K562 (cell line): ENCODE measurements at places on chromosomes 7 and 10. TPM values are rescaled to one million over a fixed set of nuclear protein-coding genes. Genes with fewer than 3 reads are reported as not detected.

DNA sequence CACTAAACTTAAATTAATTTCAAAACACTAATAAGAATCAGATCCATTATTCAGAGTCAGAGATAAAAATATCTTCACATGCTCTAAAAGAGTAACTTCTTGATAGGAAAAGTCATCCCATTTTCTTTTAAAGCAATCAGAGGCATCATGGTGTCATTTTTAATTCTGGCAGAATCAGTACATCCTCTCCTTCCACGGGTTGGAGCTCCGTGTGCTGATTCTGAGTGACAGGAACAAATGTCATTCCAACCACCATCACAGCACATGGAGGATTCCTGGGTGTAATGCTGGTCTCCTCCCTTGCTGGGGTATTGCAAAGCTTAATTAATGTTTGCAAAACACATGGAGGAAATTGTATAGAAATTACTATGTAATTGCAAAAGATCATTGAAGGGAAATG lies 114.5 kb upstream of the IMMP2L start:
- no peak for DNase-seq

DNA sequence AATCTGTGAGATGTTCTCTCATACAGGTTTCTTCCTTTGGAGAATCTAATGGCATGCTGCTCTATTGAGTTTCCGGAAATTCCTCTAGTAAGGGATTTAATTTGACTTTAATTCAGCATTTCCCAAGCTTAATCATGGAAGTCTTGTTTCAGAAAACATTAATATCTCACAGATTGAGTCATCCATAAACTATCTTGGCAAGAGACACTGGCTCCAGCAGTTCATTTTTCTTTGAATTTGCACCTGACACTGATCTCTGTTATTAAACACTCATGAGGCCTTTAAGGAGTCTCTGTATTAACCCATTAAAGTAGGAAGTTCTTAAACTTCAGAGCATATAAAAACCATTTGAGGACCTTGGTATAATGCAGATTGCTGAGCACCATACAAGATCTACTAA lies 3.6 kb upstream of the ITGB8 start:
- DNase-seq = no peak

Gene PDZD8
- 16.7 and 19.8 TPM in 2 replicates for polyA plus RNA-seq

Gene CYP26A1
- polyA plus RNA-seq = 1.6 TPM in 2 replicates

DNA sequence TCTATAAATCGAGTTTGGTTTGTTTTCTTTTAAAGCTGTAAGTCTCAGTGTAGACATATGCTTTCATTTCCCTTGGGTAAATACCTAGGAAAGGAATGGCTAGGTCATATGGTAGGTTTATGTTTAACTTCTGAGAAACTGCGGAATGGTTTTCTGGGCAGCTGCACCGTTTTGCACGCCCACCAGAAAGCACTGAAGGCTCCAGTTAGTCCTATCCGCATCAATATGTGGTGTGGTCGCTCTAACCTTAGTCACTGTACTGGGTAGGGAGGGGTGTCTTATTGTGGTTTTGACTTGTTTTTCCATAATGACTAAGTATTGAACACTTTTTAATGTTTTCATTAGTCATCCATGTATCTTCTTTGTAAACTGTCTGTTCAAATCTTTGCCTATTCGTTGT lies 279.5 kb upstream of the AKR1E2 start:
- DNase-seq = no peak

- no peak for DNase-seq
Measured at GRCh38 chr10:89904755-89905154, 203.4 kb downstream of the KIF20B start.

GRCh38 chr7:78301407-78301806 lies 502.8 kb downstream of the PHTF2 start:
- no peak for DNase-seq

DNA sequence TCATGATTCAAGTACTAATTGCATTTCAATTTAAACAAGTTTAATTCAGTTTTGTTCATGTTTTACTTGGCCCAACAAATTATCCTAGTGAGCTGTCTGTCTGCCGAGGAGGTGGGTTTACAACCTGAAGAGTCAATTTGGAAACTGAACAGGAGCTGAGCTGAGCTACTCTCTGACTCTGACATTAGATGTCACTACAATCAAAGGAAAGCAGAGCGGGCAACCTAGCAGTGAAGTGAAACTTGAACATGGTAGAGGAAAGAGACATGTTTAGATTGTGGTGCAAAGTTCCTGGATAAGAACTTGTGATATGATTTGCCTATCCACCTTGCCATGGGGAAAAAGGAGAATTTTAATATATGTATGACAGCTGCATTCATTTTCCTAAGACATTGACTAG lies 9.6 kb upstream of the AGR3 start:
- no peak for DNase-seq

Gene LRRC17
- 0.07 TPM in 1 of 2 replicates, not detected in the other for polyA plus RNA-seq

- DNase-seq = no peak
Measured at GRCh38 chr10:13917791-13918190, 331.0 kb downstream of the PRPF18 start.

- DNase-seq = no peak
Measured at GRCh38 chr7:158391541-158391940, 196.1 kb downstream of the PTPRN2 start.

DNA sequence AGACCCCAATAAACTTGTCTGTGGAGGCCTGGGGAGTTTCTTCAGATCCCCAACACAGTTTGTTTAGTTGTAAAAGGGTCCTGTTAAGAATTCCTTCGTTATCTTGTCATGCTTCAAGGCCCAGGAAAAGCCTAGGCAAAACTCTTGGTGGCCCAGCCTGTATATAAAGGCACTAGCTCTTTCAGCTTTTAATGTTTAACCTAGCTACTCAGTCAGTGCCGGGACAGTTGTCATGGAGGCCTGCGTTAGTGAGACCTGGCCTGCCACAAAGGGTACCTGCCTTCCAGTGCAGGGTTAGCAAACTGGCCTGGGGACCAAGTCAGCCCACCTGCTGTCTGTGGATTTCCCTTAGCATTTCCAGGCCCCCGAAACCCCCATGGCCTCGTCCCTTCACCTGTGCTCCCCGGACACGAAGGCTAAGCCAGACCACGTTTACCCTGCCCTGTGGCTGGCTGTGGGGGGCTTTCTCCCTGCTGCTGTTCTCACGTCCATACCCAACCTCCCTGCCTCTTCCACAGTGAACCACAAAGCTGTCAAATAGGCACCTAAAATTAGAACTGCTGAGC lies 96.9 kb upstream of the PPP2R2D start:
- DNase-seq = no peak

DNA sequence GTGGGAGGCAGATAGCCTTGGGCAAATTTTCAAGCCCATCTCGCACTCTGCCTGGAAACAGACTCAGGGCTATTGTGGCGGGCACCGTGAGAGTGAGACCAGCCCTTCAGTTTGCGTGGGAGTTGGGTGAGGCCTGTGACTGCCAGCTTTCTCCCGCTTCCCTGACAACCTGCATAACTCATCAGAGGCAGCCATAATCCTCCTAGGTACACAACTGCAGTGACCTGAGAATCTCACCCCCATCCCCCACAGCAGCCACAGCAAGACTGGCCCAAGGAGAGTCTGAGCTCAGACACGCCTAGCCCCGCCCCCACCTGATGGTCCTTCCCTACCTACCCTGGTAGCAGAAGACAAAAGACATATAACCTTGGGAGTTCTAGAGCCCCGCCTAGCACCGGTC lies 275.4 kb downstream of the GRID1 start:
- no peak for DNase-seq

Gene FAM149B1
- polyA plus RNA-seq = 6.0 and 8.7 TPM in 2 replicates

DNA sequence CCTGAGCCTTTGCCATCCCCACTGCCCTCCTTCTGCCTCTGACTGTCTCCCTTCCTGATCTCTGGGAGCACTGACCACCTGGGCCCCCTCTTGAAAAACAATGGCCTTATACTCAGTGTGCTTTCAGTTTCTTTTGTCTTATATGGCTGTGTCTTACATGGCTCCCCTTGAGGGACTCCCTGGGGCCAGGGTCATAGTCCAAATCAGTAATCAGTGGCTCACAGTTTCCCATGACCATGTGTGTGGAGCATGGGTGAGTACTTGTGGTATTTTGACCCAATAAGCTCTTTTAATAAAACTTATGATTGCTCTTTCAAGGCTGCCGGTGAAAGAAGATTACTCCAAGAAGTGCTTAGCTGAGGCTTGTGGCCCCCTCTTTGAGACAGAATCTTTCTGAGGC lies 62.4 kb upstream of the PCBD1 start:
- no peak for DNase-seq

- DNase-seq = no peak
Measured at GRCh38 chr7:151837285-151838042, 39.5 kb downstream of the PRKAG2 start.

- no peak for DNase-seq
Measured at GRCh38 chr10:117175215-117175900, 21.9 kb upstream of the KCNK18 start.

Gene DNAJC9
- 111 and 121 TPM in 2 replicates for polyA plus RNA-seq

DNA sequence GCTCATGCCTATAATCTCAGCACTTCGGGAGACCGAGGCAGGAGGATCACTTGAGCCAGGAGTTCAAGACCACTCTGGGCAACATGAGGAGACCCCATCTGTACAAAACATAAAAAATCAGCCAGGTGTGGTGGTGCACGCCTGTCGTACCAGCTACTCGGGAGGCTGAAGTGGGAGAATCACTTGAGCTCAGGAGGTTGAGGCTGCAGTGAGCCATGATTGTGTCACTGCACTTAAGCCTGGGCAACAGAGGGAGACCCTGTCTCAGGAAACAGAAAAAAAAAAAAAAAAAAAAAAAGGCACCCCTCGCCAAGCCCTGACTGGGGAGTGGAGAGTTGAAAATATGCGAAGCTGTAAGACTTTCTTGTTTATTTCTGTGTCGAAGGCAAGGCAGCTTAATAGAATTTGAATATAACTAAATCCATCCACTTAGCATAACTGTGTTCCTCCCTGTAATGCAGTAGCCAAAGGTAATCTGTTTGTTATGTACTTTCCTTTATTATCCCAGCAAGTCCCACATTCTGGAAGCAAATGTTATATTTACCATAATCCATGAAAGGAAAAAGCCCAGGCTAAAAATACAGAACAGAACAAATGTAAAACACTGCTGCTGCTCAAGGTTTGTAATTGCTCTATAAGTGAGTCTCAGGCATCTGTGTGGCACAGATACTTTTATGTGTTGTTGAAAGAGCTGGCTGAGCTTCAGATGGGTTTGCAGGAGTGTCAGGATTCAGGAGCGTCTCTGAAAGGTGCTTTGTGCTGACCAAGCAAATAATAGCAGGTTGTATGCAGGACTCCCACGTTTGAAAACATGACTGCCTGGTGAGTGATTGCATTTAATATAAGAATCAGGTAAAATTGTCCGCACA lies 127.2 kb downstream of the CELF2 start:
- DNase-seq = no peak

- DNase-seq = no peak
Measured at GRCh38 chr7:155486783-155487508, 29.0 kb downstream of the EN2 start.

DNA sequence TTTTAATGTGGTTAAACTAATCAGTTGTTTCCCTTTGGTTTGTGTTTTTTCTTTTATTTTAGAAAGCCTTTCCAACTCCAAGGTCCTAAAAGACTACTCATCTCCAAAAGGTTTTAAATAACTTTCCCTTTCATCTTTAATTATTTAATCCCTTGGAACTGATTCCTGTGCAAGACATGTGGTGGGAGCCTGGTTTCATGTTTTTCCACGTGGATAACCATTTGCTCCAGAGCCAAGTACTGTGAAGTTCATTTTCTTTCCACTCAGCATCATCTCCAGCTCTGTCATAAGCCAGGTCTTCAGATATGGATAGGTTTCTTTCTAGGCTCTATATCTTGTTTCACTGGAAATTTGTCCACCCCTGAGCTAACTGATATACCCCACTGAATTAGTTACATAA lies 16.7 kb downstream of the PPP1R3C start:
- DNase-seq = no peak

Gene NRG3
- not detected in 2 replicates for polyA plus RNA-seq

DNA sequence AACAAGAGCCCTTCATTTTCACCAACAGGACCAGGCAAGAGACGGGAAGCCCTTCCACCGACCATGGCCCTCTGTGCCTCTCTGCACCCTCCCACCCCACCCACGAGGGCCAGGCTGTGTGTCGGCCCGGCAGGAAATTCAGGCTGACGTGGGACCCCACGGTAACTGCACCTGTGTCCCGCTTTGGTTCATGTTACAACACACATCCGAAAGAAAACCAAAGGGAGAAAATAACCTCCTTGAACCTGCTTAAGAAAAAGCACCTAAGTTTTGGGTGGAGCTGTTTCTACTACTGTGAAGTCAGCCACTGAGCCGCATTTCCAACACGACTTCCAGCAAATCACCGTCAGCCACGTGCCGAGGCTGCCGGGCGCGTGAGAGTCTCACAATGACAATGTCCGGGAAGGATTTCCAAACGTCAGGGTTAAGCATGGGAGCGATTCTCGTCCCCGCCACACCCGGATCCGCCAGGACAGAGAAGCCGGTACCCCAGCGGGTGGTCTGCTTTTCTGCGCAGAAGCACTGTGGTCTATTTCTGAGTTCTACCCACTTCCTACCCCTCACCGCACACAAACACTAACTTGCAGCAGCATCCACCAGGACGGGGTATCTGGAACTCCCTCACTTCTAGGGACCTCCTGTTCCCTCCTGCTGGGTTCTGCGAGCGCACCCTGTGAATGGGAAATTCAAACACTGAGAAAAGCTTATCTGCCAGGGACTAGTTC lies 36.6 kb downstream of the AMZ1 start:
- DNase-seq = no peak

- no peak for DNase-seq
Measured at GRCh38 chr10:99927721-99928280, 81.9 kb downstream of the DNMBP start.

GRCh38 chr10:110176141-110177030 lies 31.0 kb upstream of the MXI1 start:
- no peak for DNase-seq

DNA sequence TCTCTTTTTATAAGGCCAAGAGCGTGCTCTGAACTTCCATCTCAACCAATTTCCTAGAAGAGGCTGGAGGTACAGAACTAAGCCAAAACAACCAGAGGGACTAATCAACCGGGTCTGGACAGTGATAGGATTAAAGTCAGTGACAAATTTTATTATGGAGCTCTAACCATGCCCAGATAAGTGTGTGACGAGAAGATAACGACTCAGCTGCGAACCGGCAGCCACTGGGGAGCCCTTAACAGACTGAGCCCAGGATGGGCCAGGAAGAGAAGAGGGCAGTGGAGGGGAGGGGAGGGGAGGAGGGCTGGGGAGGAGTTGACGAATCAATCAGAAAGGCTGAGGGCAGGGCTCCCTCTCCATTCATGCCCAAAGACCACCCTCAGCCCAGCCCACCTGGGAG lies 119.9 kb downstream of the PLXNA4 start:
- peak; percentile 25 for DNase-seq

- DNase-seq = no peak
Measured at GRCh38 chr7:71278257-71278656, 146.3 kb downstream of the GALNT17 start.

Gene EPHA1
- polyA plus RNA-seq = 0.05 and 0.57 TPM in 2 replicates

Gene LRIT1
- not detected in 2 replicates for polyA plus RNA-seq

- no peak for DNase-seq
Measured at GRCh38 chr10:78371136-78371535, 337.5 kb downstream of the RPS24 start.

Gene CCNJ
- 8.6 and 8.9 TPM in 2 replicates for polyA plus RNA-seq

DNA sequence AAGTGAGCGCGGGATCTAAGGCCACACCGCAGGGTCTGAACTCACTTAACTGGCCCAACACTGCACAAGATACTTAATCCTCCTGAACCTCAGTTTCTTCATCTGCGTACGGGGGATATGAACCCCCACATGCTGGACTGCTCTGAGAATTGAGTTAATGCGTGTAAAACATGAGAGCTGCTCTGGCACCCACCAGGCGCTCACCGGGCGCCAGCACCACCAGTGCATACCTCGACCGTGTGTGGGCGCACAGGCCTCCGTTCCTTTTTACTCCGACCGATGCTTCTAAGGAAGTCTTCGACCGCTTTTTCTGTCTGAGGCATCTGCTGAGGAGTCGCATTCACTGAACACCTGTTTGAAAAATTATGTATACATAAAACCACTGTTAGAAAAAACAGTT lies 27.2 kb downstream of the PITRM1 start:
- DNase-seq = no peak

Gene LIPJ
- polyA plus RNA-seq = not detected in 2 replicates
